ENCODE measurements at places on chromosomes 11 and 22.
A peak's percentile ranks its signal among the peaks of the same experiment; 100 is the strongest.

DNA sequence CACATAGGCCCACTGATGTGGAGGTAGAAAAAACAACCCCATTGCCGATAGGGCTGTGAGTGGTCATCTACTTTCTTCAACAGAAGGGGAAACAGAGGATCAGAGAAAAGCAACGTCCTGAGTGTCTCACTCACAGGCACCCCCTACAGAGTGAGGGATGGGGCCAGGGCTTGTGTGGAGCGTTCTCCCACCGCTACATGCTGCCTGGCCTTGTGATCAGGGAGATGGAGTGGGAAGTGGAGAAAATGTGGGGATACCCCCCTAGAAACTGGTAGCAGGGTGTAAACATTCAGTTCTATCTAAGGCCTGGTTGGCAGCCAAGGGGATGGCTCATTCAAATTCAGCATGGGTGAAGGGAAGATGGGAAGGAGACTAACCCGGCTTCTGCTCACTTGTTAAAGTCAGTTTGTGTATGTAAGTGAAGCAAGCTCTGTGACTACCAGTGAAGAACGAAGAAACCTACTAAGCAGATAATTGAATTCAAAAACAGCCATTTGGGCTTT, 73.0 kb upstream of the NAV2 start:
- DNase-seq = no peak

- no peak for DNase-seq
Observed at GRCh38 chr11:44606472-44606871, 41.0 kb downstream of the CD82 start.

DNA sequence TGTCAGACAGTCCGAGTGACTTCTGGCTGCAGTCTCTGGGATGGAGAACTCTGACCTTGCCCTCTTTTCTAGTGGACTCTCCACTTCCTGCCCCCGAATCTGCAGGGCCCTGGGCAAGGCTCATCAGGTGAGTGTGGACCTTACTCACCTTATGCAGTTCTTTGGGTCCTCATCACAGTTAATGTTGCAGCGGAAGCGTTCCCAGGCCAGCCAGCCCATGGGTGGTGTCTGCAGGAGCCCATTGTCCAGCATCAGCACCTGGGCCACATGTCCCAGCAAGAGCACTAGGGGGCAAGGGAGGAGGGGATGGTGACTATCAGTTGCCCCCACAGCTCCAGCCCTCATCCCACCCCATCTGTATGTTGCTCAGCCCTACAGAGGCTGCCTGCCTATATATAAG, 2.3 kb downstream of the NAGA start:
- no peak for DNase-seq

GRCh38 chr11:106398502-106399075, 321.1 kb downstream of the AASDHPPT start:
- peak; percentile 39 for DNase-seq

- DNase-seq = no peak
Observed at GRCh38 chr22:49590851-49591445, 236.7 kb downstream of the BRD1 start.

GRCh38 chr11:9574622-9575259, 1.3 kb downstream of the WEE1 start:
- no peak for DNase-seq

DNA sequence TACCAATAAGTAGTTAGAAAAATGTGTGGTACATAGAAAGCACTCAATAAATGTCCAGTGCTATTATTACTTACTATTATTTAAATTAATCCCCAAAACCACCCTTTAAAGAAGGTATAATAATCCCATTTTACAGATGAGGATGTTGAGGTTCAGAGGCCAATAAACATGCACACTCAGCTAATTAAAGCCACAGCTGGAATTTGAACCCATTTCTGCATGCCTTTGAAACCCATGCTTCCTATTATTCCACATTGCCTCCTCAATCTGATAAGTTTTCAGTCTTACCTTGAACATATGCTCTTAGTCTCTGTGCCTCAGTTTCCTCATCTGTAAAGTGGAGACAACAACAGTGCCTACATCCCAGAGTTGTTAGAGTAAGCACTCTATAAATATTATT, 52.8 kb downstream of the CCDC34 start:
- DNase-seq = no peak

All from fibroblast of skin of right quadriceps (primary cell).